ENCODE measurements at places on chromosomes 11 and 22. TPM values are rescaled to one million over a fixed set of nuclear protein-coding genes. Genes with fewer than 3 reads are reported as not detected.

GPHA2 gene
- 3.0 TPM for polyA plus RNA-seq

OR4D5 gene
- not detected for polyA plus RNA-seq

MOV10L1 gene
- 1.3 TPM for polyA plus RNA-seq

OR6X1 gene
- polyA plus RNA-seq = not detected

APOBEC3G gene
- 8.3 TPM for polyA plus RNA-seq

RPS25 gene
- polyA plus RNA-seq = 1,242 TPM

GANAB gene
- 398 TPM for polyA plus RNA-seq

LTO1 gene
- 30.7 TPM for polyA plus RNA-seq

CCDC15 gene
- 3.6 TPM for polyA plus RNA-seq

PPP6R3 gene
- polyA plus RNA-seq = 95.4 TPM

TST gene
- 52.3 TPM for polyA plus RNA-seq

DDI1 gene
- polyA plus RNA-seq = not detected

OR10A4 gene
- polyA plus RNA-seq = not detected

SAA2 gene
- polyA plus RNA-seq = not detected

TRPM5 gene
- 2.7 TPM for polyA plus RNA-seq

PGR gene
- 0.03 TPM for polyA plus RNA-seq

CD248 gene
- polyA plus RNA-seq = 88.4 TPM

MYRF gene
- polyA plus RNA-seq = 21.7 TPM

TMEM191B gene
- polyA plus RNA-seq = 3.8 TPM

ZP1 gene
- 0.12 TPM for polyA plus RNA-seq

CWC15 gene
- polyA plus RNA-seq = 131 TPM

ELFN2 gene
- polyA plus RNA-seq = 2.0 TPM

KRTAP5-2 gene
- polyA plus RNA-seq = not detected

SPATA19 gene
- not detected for polyA plus RNA-seq

GTPBP1 gene
- polyA plus RNA-seq = 51.1 TPM

Measured in renal cortex interstitium (tissue), 15 donors.